ENCODE measurements at places on chromosomes 7 and 10.

GRCh38 chr10:119166118-119166500, 595 bp upstream of the SFXN4 start:
- ATAC-seq, result peak; percentile 47

- no peak for ATAC-seq
Observed at GRCh38 chr10:48522011-48522765, 82.7 kb downstream of the ARHGAP22 start.

DNA sequence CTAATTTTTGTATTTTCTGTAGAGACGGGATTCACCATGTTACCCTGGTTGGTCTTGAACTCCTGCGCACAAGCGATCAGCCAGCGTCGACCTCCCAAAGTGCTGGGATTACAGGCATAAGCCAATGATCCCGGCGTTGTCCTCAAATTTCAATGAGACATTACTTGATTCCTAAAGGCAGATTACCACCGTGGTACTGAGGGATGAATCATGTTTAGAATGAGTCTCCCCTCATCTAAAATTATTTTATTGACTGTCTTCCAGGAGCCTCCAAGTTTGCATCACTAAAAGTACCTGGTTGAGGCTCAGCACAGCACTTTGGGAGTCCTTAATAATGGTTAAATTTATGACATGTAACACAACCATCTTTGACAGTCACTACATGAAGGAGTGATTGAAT, 142.2 kb upstream of the AKR1E2 start:
- ATAC-seq, result no peak

DNA sequence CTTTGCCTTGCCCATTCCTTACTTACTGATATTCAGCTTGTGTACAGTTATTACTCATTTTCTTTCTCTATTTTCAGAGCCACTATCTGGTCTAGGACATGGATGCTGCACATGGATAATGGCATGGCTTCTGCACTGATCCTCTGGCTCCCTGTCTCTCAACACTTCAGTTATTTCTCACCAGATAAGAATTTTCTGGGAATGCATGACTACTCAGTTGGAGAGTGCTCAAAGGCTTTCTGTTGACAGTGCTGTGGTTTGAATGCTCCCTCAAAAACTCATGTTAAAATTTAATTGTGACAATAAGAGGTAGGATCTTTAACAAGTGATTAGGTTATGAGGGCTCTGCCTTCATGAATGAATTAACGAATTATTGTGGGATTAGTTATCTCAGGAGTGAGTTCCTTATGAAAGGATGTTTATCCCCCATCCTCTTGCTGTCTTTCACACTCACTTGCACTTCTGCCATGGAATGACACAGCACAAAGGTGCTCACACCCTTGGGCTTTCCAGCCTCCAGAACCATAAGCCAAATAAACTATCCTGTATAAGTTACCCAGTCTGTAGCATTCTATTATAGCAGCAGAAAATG, 16.1 kb upstream of the PIK3CG start:
- ATAC-seq, result peak; percentile 93

DNA sequence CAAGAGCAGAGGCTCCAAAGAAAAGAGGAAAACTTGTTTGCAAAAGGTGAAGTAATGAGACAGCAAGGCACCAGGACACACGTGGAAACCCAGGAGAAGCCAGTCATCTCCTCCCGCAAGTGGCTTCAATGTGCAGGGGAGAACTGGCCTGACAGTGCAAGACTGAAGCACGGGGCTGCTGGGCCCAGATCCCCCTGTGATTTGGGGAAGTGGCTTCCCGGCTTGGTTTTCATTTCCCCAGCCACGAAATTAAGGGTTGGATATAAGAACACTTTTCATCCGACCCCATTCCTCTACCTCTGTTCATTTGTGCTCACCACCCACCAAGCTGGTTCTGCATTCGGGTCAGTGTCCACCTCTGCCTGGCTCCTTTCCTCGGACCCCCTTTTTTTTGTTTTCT, 306.4 kb downstream of the FGFR2 start:
- no peak for ATAC-seq

GRCh38 chr7:78149787-78150186, 351.2 kb downstream of the PHTF2 start:
- peak; percentile 82 for ATAC-seq

DNA sequence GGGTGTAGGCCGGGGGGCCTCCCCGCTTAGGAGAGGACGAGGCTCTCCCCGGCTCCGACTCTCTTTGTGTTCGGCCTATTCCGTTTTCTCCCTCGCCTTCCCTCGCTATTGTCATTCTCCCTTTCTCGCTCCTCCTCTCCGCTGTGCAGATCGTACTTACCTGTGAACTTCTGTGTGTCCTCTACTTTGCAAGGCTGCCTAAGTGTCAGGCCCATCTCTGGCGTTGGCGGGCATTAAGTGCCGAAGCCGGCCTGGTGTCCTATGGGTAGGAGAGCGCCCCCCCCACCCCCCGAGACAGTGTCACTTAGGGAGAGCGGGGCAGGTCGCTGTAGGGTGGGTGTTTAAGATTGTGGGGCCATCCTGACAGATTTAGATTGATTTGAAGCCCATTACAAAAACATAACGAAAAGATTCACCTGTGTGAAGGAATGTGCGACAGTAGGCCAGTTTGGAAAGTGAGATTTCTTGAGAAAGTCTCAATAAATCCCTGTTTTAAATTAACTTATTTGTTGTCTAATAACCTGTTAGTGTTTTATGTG, 579 bp downstream of the RBM33 start:
- peak; percentile 55 for ATAC-seq

GRCh38 chr10:53537508-53537907, 764.9 kb upstream of the MBL2 start:
- no peak for ATAC-seq

GRCh38 chr7:99126921-99127553, 16.9 kb downstream of the SMURF1 start:
- no peak for ATAC-seq

GRCh38 chr7:65307651-65308299, 65.9 kb upstream of the ZNF92 start:
- peak; percentile 98 for ATAC-seq

DNA sequence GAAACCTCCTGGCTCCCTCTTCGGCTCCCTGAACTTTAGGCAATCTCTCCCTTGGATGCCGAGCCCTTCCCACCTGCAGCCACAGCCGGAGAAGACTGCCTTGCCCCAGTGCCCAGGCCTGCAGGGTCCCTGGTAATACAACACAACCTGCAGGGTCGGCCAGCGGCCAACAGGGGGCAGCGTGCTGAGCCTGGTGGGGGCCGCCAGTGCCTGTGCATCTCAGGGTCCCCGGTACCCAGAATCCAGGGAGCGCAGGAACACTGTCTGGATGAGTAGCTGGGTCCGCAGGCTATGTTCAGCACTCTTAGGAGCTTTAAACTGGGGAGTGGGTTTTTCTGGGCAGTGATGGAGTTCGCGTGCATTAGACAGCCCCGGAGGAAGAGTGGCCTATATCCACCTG, 17.5 kb upstream of the C10orf71 start:
- no peak for ATAC-seq

GRCh38 chr7:104857458-104858425, 156.3 kb upstream of the KMT2E start:
- no peak for ATAC-seq

DNA sequence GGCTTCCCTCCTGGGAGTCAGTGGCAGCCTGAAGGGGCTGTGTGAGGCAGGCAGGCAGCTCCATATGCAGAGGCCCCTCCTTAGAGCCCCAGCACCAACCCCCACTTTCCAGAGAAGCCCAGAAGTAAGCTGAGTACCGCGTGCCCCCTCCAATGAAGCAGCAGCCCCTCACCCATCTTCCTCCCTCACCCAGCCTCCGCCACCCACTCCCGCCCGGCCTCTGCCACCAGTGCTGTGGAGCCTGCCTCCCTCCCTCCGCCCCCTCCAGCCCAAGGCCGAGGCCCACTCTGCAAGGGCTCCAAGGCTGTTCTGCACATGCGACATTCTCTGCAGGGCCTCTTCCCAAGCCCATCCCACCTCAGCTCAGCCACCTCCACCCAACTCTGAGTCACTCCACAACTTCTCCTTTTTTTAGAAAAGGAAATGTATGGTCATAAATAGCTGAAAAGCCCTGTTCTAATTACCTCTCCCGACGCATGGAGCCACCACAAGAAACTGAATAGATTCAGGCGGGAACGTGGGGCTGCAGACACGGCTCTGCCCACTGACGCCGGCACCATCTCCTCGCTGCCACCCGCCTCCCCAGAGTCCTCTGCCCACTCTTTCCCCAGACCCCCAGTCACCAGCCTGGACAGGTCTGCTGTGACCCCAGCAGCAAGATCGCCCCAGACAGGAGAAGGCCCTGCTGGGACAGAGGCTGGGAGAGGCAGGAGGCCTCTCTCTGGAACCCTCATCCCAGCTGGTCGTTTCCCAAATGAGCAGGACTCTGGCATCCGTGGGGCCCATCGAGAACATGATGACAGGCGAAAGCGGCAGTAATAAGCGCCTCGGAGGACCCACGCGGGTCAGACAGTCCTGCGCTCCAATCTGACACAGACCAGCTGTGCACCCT, 213.9 kb downstream of the MAD1L1 start:
- peak; percentile 89 for ATAC-seq

DNA sequence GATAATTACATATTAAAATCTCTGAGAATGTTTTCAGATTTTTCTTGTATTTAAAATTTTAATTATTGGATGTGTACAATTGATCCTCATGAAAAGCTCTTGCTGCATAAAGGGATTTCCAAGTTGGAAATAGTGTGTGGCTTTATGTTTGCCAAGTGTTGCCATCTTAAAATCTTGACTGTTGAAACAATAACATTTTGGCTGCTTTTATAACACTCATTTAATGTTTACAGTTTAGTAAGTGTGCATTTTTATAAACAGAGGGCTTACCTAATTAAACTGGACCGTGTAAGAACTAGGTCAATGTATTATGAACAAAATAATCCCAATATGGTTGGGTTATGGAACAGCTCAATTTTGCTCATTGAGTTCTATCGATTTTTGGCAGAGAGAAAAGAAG, 23.9 kb downstream of the SEMA3A start:
- no peak for ATAC-seq

DNA sequence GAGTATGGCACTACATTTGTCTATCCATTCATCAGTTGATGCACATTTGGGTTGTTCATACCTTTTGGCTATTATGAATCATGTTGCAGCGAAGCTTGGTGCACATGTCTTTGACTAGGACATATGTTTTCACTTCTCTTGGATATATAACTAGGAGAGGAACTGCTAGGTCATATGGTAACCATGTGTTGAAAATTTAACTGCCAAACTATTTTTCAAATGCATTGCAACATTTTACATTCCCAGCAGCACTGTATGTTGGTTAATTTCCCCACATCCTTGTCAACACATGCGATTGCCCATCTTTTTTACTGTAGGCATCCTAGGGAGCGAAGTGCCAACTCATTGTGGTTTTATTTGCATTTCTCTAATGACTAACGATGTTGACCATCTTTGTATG, 183.4 kb downstream of the PRKCQ start:
- peak; percentile 54 for ATAC-seq

GRCh38 chr7:28329661-28330363, 82.5 kb upstream of the CREB5 start:
- ATAC-seq, result no peak

- ATAC-seq, result peak; percentile 45
Observed at GRCh38 chr7:80635533-80635932, 2.9 kb upstream of the CD36 start.
